Brain (organoid and tissue), 16 donors: ENCODE measurements at places on chromosomes 6 and 20. TPM values are rescaled to one million over a fixed set of nuclear protein-coding genes. Genes with fewer than 3 reads are reported as not detected.

TMEM74B gene
- polyA plus RNA-seq = 4.0 TPM

LINC00237 gene
- polyA plus RNA-seq = 1.3 TPM

- no peak for DNase-seq
Observed at GRCh38 chr6:170381562-170381961, 75.0 kb downstream of the FAM120B start.

DNA sequence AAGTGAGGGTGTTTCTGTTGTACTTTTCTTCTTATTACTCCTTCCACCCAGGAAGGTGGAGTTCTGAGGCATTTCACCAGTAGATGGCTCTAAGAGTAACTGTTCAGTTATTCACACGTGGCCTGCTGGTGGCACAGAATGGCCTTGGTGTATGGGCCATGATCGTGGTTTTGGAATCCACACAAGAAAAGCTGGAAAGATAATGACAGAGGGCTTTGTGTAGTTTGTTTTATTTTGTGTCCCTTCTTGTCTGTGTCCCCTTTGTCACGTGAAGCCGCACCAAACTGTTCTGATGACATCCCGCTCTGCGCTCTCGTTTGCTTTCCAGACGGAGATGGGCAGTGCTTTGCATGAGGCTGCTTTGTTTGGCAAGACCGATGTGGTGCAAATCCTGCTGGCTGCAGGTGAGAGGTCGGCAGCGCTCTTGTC, 93.4 kb downstream of the ANKS1A start:
- DNase-seq = no peak

DNA sequence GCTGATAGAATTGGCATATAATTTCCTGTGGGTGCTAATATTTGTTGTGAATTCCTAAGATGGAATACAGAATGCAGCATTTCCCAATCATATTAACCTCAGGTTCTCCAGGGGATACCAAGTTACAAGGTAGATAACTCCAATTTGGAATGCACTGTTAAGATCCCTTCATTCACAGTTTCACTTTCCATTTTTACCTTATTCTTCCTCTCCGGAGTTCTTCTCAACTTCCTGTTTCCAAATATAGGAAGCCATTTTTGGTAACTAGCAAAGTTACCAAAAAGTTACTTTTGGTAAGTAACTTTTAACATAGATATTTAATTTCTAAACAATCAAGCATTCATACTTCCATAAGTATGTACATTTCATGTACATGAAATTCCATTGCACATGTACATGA, 63.5 kb upstream of the PHACTR2 start:
- DNase-seq = no peak

DNA sequence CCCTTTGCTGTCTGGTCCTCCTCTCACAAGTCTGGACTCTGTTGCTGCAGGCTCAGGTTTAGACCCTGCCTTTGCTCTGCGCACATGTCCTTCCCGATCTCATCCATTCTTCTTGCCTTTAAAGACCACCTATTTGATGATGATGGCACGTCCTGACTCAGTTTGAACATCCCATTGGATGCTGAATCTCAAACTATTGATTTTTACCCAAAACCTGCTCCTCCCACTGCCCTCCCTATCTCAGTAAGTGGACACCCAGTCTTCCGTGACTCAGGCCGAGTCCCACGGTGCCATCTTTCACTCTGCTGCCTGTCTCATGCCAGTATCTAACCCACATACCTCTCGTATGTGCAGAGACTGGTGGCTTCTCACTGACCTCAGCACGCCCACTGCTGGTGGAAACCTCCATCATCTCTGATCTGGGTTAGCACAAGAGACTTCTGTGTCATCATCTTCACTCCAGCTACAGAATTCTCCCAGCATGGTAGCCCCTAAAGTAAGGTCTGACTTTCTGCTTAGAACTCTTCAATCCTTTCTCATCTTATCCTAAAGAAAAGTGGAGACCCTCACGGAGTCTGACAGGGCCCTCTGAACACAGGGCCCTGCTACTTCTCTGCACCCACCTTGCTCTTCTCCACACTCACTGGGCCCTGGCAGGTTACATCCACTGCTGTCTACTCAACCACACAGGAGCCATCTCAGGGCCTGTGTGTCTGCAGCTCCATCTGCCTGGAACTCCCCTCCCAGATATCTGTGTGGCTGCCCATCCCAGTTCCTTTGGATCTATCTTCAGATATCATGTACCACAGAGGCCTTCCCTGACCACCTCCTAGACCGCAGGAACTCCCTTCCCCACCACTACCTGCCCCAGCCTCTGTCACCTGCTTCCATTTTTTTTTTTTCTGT, 387.1 kb upstream of the AGPAT4 start:
- DNase-seq = no peak

DNA sequence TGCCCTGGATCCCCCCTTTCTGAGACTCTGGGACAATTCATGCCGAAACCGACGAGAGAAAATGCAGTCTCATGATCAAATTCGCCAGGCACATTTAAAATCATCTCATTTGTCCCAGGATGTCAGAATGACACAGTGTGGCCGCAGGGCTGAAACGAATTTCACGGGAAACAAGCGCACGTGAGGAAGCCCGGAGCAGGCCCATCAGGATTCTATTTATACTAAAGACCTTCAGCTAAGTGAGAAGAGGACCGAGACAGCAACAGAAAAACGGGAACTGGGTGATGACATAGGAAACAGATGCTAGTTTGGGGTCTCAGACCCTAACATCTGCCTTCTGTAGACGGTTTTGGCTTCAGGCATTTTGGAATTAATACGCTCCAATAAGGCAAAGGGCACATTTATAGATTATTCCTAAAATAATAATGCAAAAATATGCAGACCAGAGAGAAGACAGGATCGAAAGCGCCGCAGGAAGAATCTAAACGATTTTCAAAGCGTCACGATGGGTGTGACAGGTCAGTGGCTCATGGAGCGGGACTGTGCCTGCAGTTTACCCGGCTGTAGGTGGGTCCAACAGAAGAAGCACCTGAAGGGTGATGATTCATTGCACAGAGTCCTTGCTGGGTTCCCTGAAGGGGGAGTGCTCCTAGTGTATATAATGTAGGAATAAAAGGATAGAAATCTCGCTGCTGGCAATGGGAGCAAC, 80.8 kb upstream of the MPC1 start:
- peak; percentile 37 for DNase-seq

GRCh38 chr6:162736961-162737360, 9.2 kb downstream of the PACRG start:
- no peak for DNase-seq

SLC12A5 gene
- 66.5 TPM for polyA plus RNA-seq

DNA sequence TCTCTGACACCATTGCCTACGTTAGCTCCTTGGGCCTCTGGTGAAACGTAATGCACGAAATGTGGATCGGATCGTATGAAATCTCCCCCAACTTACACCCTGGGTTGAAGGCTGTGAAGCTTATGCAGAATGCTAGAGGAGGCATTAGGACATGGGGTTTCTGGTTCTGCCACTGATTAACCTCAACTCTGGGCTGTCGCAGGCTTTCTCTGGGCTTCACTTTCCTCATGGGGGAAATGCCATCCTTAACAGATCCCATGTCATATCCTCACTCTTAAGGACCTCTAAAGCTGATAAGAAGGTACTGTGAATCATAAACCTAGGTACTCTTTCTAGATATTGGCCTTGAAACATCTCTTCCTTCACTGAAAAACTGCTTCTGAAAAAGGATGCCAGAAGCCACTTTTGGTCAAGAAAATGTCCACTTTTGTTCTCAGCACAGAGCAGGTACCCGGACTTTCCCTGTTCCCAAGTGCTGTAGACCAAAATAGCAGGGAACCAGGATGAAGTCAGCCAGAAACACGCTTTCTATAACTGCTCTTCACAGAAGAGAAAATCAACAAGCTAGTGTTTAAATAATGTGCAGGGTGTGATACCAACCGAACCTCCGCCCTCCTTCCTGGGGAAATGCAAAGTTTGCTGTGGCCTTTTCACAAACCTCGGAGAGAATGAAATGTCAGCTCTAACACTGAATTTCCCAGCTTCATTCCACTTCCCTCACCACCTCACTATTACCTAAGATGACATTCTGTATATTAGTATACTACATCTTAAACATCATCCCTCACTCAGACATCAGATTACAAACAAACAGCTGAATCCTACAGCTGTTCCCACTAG, 118.9 kb downstream of the BACH2 start:
- no peak for DNase-seq

DNA sequence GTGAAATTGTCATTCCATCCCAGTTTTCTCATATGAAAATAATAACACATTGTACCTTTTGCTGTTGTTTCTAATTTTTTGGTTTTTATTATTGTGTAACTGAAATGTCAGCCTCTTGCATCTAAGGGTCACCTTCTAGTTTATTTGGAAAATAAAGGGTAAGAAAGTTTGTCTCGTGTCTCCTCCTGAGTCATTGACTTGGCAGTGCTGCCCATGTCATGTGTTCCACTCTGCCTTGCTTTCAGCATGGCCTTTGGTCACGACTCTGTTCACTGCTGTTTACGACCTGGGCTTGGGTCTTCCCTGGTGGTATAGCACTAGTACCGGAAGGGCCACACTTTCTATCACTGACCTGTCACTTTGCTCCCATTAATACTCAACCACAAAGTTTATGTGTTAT, 171.4 kb upstream of the RSPO3 start:
- DNase-seq = no peak

DNA sequence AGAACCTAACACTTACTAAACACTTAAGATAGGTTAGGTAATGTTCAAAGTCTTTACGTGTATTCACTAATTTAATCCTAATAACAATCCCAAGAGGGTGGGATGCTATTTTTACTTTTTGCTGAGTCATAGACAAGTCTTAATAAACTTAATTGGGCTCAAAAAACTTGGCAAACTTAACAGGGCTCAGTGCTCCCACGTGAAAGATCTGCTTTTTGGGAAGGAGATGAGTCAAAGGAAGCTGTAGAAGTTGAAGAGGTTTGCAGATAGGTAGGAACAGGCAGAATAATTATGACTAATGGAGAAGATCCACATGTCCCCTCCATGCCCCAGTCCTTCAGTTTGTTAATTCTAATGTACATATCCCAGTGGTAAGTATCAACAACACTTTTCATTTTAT, 44.5 kb upstream of the STMND1 start:
- no peak for DNase-seq

GRCh38 chr6:18763086-18763485, 375.9 kb downstream of the RNF144B start:
- DNase-seq = no peak

SIM1 gene
- polyA plus RNA-seq = not detected
